ENCODE measurements at places on chromosomes 12 and 14. TPM values are rescaled to one million over a fixed set of nuclear protein-coding genes. Genes with fewer than 3 reads are reported as not detected.

IL22 gene
- not detected for total RNA-seq

RNASE1 gene
- not detected for total RNA-seq

GRCh38 chr12:25876383-25877045 lies 82.0 kb upstream of the RASSF8 start:
- no peak for DNase-seq

GLIPR1L2 gene
- 0.76 TPM for total RNA-seq

DNA sequence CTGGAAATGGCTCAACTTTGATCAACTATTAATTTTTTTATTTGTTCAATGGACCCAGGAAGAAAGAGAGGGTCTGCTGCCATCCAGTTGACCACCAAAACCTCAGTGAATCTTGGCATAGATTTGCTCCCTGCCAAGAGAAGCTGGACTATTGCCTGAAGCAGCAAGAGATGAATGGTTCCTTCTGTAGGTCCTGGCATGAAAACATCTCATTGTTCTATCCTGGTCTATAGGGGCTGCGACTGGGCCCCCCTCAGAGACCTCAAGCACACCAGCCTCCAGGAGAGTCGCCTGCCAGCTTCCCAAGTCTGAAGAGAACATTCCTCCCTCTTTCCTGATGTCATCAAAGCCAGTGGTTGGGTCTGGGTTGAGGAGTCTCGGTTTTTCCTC lies 204.9 kb downstream of the TMX1 start:
- no peak for DNase-seq

DNA sequence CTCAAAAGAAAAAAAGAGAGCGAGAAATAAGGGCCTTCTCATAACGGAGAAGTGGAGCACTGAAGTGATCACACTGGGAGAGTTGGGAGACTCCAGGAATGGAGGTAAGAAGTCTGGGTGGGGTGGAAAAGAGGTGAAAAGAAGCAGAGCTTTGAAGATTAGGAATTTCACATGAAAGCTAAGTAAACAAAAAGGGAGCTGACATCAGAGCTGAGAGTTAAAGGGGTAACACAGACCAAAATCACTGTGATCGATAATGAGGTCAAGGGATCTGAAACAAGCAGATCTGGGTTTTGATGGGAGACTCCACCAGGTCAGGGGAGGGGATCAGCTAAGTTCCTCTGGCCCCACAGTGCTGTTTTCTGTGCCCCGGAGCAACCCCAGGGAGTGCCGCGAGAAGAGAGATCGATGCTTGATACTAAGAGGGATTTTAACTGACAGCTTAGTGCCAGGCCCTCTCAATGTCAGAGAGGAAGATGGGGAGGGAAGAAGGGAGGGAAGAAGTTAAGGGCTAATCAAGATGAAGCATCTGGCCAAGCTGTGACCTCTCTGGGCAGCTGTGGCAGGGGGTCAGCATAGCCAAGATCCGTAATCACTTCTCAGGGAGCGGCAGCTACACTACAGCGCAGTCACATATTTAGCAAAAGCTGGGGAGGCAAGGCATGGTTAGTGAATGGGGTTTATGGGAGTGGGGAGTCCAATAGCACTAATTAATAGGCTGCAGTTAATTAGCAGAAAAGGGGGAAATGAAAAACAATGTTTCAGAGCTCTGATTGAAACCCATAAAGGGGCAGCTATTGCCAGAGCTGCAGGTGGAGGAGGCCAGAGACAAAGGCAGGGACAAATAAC lies 8.0 kb downstream of the AQP6 start:
- no peak for DNase-seq

- DNase-seq: no peak
Measured at GRCh38 chr14:68405961-68406360, 386.9 kb downstream of the ZFP36L1 start.

GALNT9 gene
- total RNA-seq: 11.5 TPM

MDGA2 gene
- total RNA-seq: not detected

DNA sequence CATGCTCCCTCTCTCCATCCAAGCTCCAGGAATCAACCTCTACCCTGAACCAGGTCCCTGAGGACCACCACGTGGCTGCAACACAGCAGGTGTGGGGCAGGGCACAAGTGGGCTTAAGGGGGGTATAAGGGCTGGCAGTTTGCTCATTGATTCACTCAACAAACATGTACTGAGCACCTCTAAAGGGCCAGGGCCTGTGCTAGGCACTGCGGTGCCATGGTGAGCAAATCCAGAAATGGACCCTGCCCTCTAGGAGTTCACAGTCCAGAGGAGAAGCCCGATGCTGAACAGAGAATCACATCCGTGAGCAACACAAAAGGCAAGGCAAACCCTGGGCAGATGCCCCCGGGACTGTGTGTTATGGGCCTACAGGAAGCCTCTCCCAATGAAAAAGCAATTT lies 6.5 kb upstream of the AQP2 start:
- DNase-seq: no peak

SIVA1 gene
- total RNA-seq: 210 TPM

GRCh38 chr14:54532111-54533012 lies 22.7 kb downstream of the CGRRF1 start:
- DNase-seq: no peak

PCNX4 gene
- total RNA-seq: 81.3 TPM

DNA sequence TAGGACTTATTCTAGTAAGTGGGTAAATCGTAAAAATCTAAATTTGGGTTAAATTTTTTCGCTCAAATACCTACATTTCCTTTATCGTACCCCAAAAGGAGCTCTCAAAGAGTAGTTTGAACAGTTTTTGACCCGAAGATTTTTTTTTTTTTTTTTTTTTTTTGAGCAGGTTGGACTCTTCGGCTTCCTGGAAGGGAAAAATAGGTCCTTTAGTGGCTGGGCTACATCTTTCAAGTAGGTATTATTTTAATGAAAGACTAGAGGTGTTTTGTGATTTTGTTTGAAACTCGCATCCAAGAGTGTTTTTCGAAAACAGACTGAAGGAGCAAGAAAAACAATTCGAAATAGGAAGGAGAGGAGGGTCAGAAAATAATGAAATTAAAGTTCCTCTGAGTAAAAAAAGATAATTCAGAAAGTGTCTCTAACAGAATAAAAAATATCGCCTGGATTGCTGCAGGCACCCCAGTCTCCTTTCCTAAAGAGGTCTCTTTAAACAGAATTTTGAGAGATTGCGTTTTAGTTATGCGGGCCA lies 6.0 kb downstream of the CDKN1B start:
- DNase-seq: no peak

- DNase-seq: no peak
Measured at GRCh38 chr14:101176535-101177205, 273.1 kb upstream of the RTL1 start.

CINP gene
- total RNA-seq: 51.2 TPM

GRCh38 chr12:86735851-86736250 lies 479.7 kb upstream of the MGAT4C start:
- no peak for DNase-seq

Data from A172 (cell line).